Activated B cell treated with CpG ODN at 0.5 μM for 24 hours (primary cell): ENCODE measurements at places on chromosomes 5 and 9. TPM values are rescaled to one million over a fixed set of nuclear protein-coding genes. Genes with fewer than 3 reads are reported as not detected.

GRCh38 chr5:149452007-149452664, 73.0 kb upstream of the IL17B start:
- H3K27ac ChIP-seq, result no peak overlapping the region
- H3K4me3 ChIP-seq, result no peak overlapping the region
- no peak for DNase-seq
- no peaks in the 10 kb centered on the region for H3K4me1 ChIP-seq

DNA sequence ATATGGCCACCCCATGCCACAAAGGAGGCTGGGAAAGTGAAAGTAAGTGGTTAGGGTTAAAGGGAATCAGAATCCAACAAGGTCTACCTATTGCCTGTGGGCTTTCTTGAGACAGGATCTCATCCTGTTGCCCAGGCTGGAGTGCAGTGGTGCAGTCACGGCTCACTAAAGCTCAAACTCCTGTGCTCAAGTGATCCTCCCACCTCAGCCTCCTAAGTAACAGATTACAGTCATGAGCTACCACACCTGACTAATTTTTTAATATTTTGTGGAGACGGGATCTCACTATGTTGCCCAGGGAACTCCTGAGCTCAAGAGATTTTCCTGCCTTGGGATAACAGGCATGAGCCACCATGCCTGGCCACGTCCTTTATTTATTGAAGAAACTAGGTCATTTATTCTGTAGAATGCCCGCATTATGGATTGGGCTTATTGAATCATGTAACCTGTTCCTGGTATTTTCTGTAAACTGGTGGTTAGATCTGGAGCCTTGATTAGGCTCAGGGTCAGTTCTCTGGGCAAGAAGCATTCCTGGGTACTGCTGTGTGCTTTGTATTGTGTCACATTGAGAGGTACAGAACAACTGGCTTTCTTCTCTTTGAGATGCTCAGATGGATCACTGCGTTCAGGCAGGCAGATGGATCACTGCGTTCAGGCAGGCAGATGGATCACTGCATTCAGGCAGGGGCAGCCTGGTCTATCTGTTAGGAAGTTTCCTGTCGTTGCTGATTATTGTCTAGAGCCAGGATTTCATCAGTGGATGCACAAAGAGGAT, 41.6 kb downstream of the ERGIC1 start:
- no peak for DNase-seq
- no peaks in the 10 kb centered on the region for H3K27me3 ChIP-seq
- H3K27ac ChIP-seq, result peak overlapping the region; percentile 66
- H3K36me3 ChIP-seq, result peaks cover 16% of the 10 kb centered on the region
- peaks cover 37% of the 10 kb centered on the region for H3K4me1 ChIP-seq
- no peak overlapping the region for H3K4me3 ChIP-seq

DNA sequence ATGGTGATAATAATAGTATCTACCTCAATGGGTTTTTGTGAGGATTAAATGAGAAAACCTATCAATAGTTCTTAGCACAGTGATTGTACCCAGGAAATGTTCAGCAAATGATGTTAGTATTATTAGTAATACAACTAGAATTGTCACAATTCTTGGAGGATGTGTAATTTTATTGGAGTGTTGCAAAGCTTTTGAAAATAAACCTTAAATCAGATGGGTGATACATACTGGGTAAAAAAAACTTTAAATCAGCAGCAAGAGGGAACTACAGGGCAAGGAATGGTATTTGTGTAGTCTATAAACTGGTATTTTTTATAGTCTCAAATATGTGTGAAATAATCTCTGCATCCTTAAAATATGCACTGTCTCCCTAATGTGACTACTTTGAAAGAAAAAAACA, 371.6 kb downstream of the PIK3R1 start:
- no peaks in the 10 kb centered on the region for H3K36me3 ChIP-seq
- H3K27me3 ChIP-seq, result no peaks in the 10 kb centered on the region

GRCh38 chr5:67291066-67291465, 94.5 kb upstream of the CD180 start:
- H3K4me1 ChIP-seq, result peaks cover 6% of the 10 kb centered on the region
- no peaks in the 10 kb centered on the region for H3K36me3 ChIP-seq
- H3K27me3 ChIP-seq, result no peaks in the 10 kb centered on the region
- no peak for DNase-seq
- no peak overlapping the region for H3K27ac ChIP-seq

- no peaks in the 10 kb centered on the region for H3K36me3 ChIP-seq
- H3K27me3 ChIP-seq, result no peaks in the 10 kb centered on the region
- no peaks in the 10 kb centered on the region for H3K4me1 ChIP-seq
- no peak overlapping the region for H3K4me3 ChIP-seq
Observed at GRCh38 chr9:87653941-87654340, 72.0 kb upstream of the CTSL start.

GRCh38 chr5:146920351-146920881, 41.9 kb upstream of the PPP2R2B start:
- no peaks in the 10 kb centered on the region for H3K36me3 ChIP-seq
- no peak overlapping the region for H3K4me3 ChIP-seq
- H3K27ac ChIP-seq, result no peak overlapping the region
- no peaks in the 10 kb centered on the region for H3K4me1 ChIP-seq

DNA sequence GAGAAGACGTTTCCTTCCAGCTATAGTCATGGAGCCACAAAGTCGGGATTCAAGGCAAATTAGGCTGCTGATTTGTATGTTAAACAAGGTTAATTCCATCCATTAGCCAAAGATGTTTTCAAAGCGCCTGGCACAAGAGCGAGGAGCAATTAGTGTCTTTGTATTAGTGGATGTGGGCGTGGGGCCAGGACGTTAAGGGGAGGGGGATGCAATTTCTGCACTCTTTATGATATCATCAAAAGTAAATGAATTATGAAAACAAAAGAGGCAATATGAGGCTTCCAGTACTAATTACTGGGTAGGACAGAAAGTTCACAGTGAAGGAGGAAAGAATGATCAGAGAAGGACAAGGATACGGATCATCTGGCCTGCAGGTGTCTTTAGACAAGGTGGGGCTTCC, 230.9 kb upstream of the MSX2 start:
- no peak overlapping the region for H3K27ac ChIP-seq
- DNase-seq, result no peak
- H3K27me3 ChIP-seq, result no peaks in the 10 kb centered on the region
- H3K36me3 ChIP-seq, result peaks cover 2% of the 10 kb centered on the region
- H3K4me3 ChIP-seq, result no peak overlapping the region
- H3K4me1 ChIP-seq, result no peaks in the 10 kb centered on the region

- H3K4me1 ChIP-seq, result peaks cover 78% of the 10 kb centered on the region
- peaks cover 33% of the 10 kb centered on the region for H3K36me3 ChIP-seq
- H3K27me3 ChIP-seq, result peaks cover 5% of the 10 kb centered on the region
- peak overlapping the region; percentile 99 for H3K27ac ChIP-seq
- no peak for DNase-seq
Observed at GRCh38 chr9:35659340-35659739, 1.2 kb downstream of the CCDC107 start.

- no peak overlapping the region for H3K27ac ChIP-seq
- no peak overlapping the region for H3K4me3 ChIP-seq
- no peaks in the 10 kb centered on the region for H3K36me3 ChIP-seq
- no peaks in the 10 kb centered on the region for H3K27me3 ChIP-seq
Observed at GRCh38 chr9:79945495-79945894, 373.7 kb downstream of the TLE4 start.

- H3K27me3 ChIP-seq, result no peaks in the 10 kb centered on the region
- H3K36me3 ChIP-seq, result no peaks in the 10 kb centered on the region
- no peak overlapping the region for H3K27ac ChIP-seq
- H3K4me1 ChIP-seq, result no peaks in the 10 kb centered on the region
Observed at GRCh38 chr5:74201334-74202081, 439.0 kb downstream of the ENC1 start.

DNA sequence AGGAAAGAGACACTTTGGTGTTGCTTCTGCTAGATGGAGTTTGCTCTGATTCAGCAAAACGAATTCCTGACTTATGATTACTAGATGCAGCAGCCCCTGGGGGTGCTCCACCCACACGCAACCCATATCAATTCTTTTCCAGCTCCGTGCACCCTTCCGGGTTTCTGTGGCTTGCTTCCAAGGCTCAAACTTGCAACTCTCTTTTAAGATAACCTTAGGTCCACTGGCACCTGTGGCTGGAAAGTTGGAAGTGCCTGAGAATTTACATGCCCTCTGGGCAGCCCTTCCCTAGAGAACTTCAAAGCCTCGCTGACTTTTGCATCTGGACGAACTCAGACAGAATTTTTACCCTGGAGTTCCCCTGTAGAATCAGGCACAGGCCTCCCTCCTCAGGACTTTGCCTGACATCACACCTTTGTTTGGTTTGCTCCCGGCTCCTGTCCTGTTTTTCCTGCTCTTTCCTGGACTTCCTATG, 224.9 kb downstream of the SNX18 start:
- no peak for DNase-seq
- no peaks in the 10 kb centered on the region for H3K27me3 ChIP-seq
- H3K36me3 ChIP-seq, result no peaks in the 10 kb centered on the region
- no peak overlapping the region for H3K4me3 ChIP-seq
- peaks cover 34% of the 10 kb centered on the region for H3K4me1 ChIP-seq

DNA sequence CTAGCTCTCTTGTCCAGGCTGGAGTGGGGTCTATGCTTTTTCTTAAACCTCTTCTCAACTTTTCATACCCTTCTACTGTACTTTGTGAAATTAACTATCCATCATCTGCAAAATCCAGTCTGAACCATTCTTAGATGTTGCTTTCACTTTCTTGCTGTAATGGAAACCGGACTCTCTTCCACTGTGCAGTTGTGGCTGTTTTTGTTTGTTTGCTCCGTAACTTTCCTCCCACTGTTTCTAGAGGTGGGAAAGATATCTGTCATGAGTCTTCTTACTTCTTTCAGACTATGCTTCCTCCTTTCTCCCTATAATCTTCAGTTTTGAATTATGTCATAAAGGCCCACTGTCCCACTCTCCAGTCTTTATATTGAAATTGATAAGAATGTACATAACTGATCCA, 6.5 kb downstream of the TNPO1 start:
- H3K27ac ChIP-seq, result no peak overlapping the region
- H3K27me3 ChIP-seq, result no peaks in the 10 kb centered on the region
- no peak for DNase-seq
- no peaks in the 10 kb centered on the region for H3K36me3 ChIP-seq

- H3K27me3 ChIP-seq, result no peaks in the 10 kb centered on the region
- DNase-seq, result no peak
- H3K36me3 ChIP-seq, result peaks cover 59% of the 10 kb centered on the region
- no peak overlapping the region for H3K4me3 ChIP-seq
- H3K27ac ChIP-seq, result peak overlapping the region; percentile 65
- H3K4me1 ChIP-seq, result peaks cover 86% of the 10 kb centered on the region
Observed at GRCh38 chr9:123169926-123170325, 98.5 kb downstream of the STRBP start.

DNA sequence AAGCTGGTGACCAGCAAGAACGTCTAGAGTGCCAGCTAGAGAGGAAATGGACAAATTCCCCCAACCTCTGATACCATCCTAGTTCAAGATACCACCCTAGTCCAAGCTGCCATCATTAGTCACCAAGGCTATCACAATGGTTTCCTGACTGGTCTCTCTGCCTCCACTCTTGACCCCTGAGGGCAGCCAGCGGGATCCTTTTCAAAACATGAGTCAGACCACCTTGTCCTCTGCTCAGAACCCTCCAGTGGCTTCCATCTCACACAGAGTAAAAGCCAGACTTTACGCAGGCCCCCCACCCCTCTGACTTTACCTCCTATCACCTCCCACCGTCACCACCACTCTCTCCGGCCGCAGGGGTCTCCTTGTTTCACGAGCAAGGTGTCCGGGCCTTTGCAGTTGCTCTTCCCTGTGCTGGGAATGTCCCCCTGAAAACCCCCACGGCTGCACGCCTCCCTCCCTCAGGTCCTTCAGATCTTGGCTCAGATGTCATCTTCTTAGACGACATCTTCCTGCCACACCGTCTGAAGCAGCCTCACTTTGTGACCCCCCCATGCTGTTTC, 42.2 kb upstream of the FBXW11 start:
- H3K27ac ChIP-seq, result no peak overlapping the region
- H3K27me3 ChIP-seq, result no peaks in the 10 kb centered on the region
- DNase-seq, result no peak
- H3K36me3 ChIP-seq, result peaks cover 88% of the 10 kb centered on the region
- peaks cover 4% of the 10 kb centered on the region for H3K4me1 ChIP-seq
- no peak overlapping the region for H3K4me3 ChIP-seq

The MARCHF11 gene
- total RNA-seq, result not detected in 2 replicates

The ERAP2 gene
- total RNA-seq, result 63.1 and 80.9 TPM in 2 replicates

The EQTN gene
- total RNA-seq, result not detected in 2 replicates
